ENCODE measurements at places on chromosomes 11 and 22.
A peak's percentile ranks its signal among the peaks of the same experiment; 100 is the strongest.

GRCh38 chr22:40410731-40411505 lies 40.5 kb downstream of the SGSM3 start:
- no peak for DNase-seq

- DNase-seq = no peak
Measured at GRCh38 chr11:35006389-35007128, 90.1 kb downstream of the PDHX start.

GRCh38 chr11:63670433-63671321 lies 499 bp downstream of the ATL3 start:
- DNase-seq = peak; percentile 23

DNA sequence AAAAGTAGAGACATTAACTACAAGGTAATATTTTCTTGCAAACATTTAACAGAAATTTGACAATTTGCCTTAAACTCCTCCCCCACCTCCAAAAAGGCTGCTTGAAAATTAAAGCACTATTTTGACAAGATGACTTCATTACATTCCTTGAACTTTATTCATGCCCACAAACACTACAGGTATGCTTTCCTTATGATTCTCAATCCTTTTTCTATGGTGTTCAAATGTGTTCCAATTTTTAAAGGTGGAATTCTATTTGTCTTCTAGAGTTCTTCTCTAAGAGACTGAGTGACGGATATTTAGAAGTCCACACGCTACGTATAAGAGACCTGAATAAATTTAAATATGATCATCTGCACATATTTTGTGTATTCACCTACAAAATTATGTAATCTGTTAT lies 69.4 kb downstream of the MRTFA start:
- no peak for DNase-seq

DNA sequence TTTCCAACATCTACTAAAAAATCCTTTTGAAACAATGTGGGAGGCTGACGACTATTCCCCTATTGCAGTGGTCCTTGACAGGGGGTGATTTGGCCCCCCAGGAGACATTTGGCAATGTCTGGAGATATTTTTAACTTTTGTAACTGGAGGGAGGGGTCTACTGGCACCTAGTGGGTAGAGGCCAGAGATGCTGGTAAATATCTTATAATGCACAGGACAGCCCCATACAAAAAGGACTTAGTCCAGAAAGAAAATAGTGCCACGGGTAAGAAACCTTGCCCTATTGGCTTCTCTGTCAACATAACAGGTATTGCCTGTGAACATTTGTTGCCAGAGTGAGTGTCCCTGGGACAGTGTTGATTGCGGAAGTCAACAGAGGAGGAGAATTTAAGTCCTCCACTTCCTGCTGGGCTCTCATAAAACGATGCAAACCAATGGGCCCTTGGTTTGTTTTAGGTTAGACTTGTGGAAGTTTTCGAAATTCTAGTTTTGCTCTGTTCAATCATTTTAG lies 101.6 kb downstream of the MAML2 start:
- DNase-seq = no peak

DNA sequence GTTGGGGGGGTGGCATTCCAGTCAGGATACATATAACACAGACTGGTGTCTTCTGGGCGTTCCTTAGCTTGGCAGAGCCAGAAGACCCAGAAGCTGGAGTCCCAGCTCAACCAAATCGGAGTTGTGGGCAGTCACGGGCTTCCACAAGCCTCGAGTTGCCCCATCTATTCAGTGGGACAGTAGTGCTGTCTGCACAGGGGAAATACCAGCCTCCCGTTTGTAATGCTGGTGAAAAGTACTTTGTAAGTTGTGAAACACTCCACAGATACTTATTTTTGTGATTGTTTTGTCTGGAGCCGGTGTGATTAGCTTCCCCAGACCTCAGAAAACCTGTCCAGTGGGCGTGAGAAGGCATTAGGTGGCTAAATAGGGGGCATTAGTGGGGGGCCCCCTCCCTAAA lies 13.6 kb downstream of the DGKZ start:
- DNase-seq = no peak

GRCh38 chr11:35566885-35567284 lies 41.5 kb upstream of the PAMR1 start:
- no peak for DNase-seq

GRCh38 chr22:20296598-20296997 lies 23.3 kb downstream of the DGCR6L start:
- no peak for DNase-seq

GRCh38 chr22:36873614-36874308 lies 13.0 kb downstream of the NCF4 start:
- DNase-seq = no peak

DNA sequence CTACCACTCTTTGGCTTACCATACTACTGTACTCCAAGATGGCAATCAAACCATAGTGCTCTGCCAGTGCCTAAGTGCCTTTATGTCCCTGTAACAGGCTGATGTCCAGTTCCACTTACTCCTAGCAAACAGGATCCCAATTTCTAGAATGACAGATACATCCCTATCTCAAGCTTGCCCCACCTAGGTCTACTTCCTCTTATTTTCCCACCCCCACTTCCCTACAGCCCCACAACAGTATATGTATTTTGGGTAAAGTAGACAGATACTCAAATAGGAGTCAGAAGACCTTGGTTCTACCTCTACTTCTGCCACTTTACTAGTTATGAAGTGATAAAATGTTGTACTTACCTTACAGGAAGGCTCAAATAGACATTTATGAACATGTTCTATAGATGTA lies 24.1 kb downstream of the SIK3 start:
- no peak for DNase-seq

- no peak for DNase-seq
Measured at GRCh38 chr11:128289048-128289447, 298.3 kb downstream of the ETS1 start.

DNA sequence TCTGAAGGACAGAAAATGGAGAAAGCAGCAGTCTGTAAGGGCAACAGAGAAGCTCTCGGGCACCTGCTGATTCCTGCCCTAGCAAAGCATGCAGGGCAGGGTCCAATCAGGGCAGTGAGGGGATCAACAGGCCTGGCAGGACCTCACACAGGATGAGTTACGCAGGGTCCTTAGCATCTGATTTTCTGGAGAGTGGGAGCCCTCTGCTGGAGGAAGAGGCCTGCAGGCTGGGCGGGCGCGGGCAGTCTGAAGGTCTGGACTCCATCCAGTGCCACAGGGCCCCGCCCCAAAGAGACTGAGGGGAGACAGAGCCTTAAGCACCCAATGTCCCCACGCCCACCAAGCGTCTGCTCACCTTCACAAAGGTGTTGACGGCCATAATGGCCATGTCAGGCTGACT lies 28.9 kb downstream of the AP1B1 start:
- DNase-seq = no peak

DNA sequence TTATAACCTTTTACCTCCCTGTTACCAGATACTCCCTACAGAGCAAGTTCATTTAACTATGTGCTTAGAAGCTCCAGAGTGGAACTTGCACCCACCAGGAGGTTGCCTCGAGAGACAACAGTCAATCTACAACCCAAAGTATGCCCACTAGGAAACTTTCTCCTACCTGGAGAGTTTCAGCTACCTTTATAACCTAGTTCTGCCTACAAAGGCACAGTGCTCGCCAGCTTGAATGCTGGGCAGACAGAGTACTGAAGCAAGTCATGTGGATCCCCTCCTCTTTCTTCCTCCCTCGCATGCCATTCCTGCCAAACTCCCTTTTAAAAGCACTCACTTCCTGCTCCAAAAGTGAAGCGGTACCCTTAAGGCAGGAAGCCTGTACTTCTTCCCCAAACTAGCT lies 258.9 kb downstream of the SWAP70 start:
- no peak for DNase-seq

GRCh38 chr11:2740275-2740940 lies 40.6 kb upstream of the KCNQ1OT1 start:
- no peak for DNase-seq

DNA sequence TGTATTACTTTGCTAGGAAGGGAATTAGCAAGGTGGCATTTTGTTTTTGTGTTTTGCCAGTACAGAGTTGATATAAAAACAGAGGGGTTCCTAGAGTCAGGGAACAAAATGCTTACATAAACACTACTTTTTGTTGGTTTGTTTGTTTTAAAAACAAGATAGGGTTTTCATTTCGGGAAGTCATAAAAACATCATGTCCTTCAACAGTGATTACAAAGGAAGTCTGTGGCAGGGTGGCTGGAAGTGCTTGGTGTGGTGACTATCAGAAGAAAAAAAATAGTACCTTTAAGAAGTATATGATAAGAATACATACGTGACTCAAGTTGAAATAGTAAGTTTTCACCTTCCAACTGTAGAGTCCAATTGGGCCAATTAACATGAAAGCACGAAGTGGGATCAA lies 1.2 kb upstream of the IL18 start:
- DNase-seq = no peak

- DNase-seq = no peak
Measured at GRCh38 chr22:49771266-49772065, 56.2 kb downstream of the BRD1 start.

DNA sequence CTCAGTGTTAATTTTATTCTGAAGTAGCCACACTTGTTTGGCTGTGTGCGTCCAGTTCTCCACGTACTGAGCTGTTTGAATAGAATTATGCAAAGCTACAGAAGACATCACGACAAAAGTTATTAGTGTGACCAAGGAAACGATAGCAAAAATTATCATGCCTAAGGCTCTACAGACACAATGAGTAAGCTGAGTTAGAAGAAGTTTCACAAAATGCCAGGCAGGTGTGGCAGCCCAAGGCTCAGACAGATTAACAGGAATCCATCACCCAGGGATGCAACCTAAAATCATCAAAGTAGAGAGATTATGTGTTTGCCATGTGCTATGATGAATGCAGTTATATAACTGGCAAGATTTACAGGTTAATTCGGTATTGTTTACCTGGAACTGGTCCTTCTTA lies 73.1 kb upstream of the INCENP start:
- no peak for DNase-seq

Measured in central memory CD4-positive, alpha-beta T cell (primary cell).